ENCODE measurements at places on chromosomes 6 and 20. TPM values are rescaled to one million over a fixed set of nuclear protein-coding genes. Genes with fewer than 3 reads are reported as not detected.

DNA sequence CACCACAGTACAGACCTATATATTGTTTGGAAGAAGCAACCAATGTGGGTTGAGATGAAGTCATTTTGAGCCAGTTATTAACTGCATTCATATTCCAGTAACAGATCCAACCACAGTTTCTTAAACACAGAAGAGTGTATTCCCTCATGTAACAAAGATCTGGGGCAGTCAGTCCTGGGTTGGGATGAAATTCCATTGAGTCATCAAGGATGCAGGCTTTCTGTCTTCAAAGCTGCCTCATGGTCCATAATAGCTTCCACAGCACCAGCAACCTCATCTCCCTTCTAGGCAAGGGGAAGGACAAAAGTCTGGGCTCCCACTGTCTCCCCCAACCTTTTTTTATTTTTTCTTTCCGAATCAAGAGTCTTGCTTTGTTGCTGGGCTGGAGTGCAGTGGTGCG is 2.9 kb upstream of the SOD2 start:
- no peak for DNase-seq

GRCh38 chr6:168007592-168008338 is 10.3 kb downstream of the KIF25 start:
- peak; percentile 100 for DNase-seq

- DNase-seq = no peak
These were observed 625 bp downstream of the MAS1L start for GRCh38 chr6:29487131-29487530.

GRCh38 chr6:73929405-73929804 is 233.4 kb downstream of the CD109 start:
- DNase-seq = no peak

GRCh38 chr20:18754030-18754652 is 59.4 kb upstream of the SCP2D1 start:
- DNase-seq = peak; percentile 34

- DNase-seq = peak; percentile 97
These were observed 5.6 kb downstream of the PCMTD2 start for GRCh38 chr20:64261138-64261537.

DNA sequence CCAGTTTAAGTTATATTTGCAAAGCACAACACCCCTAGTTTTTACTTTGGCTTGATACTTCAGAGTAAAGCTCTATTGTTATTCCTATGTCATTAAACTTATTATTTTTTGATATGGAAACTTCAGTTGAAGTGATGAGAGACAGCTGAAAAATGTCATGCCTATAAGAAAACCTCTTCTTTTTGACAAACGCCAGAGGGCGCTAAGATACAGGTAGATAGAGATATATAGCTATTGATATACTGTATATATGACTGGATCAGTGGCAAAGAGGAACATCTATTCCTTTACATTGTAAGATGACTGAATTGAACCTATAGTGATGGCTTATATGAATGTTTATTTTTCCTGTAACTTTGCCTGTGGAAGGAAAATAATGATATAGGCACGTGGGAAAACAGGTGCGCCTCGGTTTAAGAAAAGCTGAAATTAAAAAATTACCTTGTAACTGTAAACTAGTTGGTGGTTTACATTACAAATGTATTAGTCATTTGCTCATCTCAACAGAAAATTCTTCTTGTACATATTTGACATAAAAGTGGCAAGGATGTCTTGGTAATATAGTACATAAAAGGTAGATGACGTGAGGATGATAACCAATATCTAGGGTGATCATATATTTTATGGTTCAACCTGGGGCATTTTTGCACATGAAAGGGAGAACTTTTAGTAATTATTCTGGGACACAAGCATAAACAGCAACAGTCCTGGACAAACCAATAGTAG is 74.1 kb downstream of the LAMA4 start:
- DNase-seq = peak; percentile 91

- no peak for DNase-seq
These were observed 94.6 kb downstream of the ARMC2 start for GRCh38 chr6:108942556-108943492.

- no peak for DNase-seq
These were observed 120.1 kb downstream of the LRFN2 start for GRCh38 chr6:40466986-40467539.

- DNase-seq = no peak
These were observed 48.9 kb downstream of the MRPL14 start for GRCh38 chr6:44078219-44078826.

Gene ULBP1
- total RNA-seq = 1.6 TPM

Gene SCRT2
- total RNA-seq = not detected

Gene REM1
- total RNA-seq = not detected

Gene ESR1
- 2.6 TPM for total RNA-seq

Gene EEF1A2
- total RNA-seq = 0.43 TPM

Gene CRYBG1
- total RNA-seq = 8.1 TPM

All from fibroblast of villous mesenchyme (primary cell).